ENCODE measurements at places on chromosomes 12 and 14. TPM values are rescaled to one million over a fixed set of nuclear protein-coding genes. Genes with fewer than 3 reads are reported as not detected.

The TMEM132C gene
- 3.3 TPM for polyA plus RNA-seq

The PROX2 gene
- 0.08 TPM for polyA plus RNA-seq

The FGD4 gene
- polyA plus RNA-seq: 51.0 TPM

The NOS1 gene
- polyA plus RNA-seq: 1.5 TPM

The TOMM20L gene
- polyA plus RNA-seq: 22.7 TPM

The SLC8B1 gene
- polyA plus RNA-seq: 41.2 TPM

The GLIPR1 gene
- 11.8 TPM for polyA plus RNA-seq
